ENCODE measurements at places on chromosomes 11 and 22.

DNA sequence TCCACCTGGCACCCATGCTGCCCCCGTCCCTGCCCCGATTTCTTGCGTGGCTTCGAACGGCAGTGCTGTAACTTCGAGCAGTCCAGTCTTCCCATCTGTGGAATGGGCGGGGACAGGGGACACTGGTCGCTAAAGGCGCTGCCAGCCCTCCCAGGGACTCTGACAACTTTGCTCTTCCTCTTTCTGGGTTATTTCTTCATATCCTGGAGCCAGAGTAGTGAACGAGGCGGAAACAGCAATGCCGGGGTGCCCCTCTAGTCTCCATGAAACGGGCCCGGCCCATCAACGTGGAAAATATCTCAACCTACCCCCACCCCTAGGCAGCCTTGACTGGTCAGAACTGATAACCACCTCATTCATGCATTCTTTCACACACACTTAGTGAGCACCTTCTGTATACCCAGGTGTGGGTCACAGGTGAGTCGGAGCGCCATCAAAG, 42.8 kb downstream of the TRIOBP start:
- no peak for DNase-seq

DNA sequence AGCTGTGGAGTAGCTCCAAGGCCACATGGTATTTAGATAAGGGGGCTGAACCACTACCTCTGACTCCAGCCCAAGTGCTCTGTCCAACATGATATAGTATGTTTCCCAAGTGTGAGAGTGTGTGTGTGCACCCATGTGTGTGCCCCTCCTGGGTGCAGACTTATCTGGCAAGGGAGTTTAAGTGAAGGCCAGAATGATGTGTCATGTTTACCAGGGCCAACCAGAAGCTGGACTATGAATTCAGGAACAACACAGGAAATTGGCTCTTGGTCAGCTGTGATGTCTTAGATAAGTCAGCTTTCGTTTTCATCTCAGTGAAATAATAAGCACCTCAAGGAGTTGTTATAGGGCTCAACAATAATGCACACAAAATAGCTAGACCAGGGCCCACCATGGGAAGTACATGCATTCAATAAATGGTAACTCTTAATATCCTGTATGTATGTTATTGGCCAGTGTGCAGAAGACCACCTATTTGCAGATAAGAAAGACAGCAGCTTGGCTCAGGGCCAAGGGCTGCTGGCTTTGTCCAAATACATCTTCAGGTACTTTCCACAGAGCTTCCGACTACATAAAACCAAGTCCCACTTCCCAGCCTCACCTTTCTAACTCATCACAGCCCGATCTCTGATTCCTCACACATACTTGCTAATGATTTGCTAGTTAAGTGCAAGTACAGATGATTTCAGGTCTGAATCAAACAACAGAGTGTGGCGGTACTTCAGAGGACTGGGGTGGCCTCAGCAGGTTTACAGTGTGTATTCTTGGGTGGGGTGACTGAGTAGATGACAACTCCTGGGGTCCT, 120.9 kb downstream of the ME3 start:
- no peak for DNase-seq

DNA sequence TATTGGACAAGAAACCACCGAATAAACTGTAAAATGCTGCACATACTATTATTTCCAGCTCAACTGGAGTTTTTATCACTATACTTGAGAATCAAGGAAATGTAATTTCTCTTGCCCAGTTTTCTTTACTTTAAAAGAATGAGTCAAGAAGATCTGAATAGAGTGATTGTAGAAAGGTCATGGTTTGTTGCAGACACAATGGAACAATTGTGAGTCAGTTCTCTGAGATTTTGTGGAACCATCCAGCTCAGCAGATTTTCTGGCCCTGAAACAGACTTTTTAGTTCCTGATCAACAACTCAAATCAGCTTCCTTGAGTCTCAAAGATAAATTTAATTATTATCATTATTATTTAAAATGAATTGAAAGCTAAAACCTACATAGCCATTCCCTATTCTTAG, 1.3 kb downstream of the TCN1 start:
- DNase-seq, result no peak

DNA sequence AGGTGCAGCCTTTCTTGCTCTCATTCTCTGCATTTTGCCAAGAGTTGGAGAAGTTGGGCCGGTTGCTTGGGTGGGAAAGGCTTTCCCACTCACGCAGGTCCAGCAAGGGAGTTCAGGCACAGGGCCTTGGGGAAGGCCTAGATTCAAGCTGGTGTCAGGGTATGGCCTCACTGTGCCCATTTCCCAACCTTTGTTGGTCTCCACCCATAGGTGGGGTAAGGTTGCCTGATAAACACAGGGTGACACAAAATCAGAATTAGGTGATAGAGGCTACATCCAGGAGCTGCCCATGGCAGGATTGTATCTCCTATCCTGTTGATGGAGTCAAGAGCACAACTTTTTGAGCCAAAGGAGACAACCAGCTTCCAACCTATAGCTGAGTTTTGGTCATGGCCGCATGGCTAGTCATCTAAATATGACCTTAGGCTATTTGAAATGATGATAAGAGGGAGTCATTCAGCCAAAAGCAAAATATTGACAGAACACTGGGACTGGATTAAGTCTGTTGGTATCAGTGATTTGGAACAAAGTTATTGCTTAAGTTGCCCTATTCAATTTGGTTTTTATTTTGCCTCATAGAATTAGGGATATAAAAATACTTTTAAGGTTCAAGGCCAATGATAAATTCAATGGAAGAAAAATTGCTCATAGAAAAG, 20.9 kb downstream of the CAT start:
- DNase-seq, result no peak

GRCh38 chr22:20946080-20946986, 20.7 kb upstream of the AIFM3 start:
- no peak for DNase-seq

DNA sequence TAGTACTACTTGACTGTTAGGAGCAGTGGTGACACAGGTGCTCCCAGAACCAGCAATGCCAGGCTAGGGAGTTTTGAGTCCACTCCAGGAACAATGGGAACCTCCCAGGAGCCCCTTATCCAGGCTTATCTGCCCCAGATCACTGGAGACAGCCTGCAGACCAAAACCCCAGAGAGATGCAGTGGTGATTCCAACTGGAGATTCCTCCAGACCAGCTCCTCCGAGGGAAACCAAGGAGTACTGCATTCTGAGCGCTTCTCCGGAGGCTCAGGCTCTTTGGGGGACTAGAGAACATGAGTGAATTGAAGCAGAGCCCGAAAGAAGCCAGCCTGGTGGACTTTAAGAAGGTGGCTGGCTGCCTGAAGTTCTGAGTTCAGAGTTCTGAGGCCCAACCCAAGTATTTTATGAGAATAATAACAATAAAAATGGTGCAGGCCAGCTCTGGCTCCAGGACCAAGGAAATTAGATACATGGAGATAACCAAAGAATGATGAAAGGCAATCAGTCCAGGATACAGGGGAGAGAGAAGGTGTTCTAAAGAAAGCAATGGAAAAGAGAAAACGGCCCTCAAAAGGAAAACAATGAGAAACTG, 1.3 kb upstream of the TMEM25 start:
- DNase-seq, result no peak

GRCh38 chr11:70135625-70136059, 57.5 kb downstream of the ANO1 start:
- no peak for DNase-seq

DNA sequence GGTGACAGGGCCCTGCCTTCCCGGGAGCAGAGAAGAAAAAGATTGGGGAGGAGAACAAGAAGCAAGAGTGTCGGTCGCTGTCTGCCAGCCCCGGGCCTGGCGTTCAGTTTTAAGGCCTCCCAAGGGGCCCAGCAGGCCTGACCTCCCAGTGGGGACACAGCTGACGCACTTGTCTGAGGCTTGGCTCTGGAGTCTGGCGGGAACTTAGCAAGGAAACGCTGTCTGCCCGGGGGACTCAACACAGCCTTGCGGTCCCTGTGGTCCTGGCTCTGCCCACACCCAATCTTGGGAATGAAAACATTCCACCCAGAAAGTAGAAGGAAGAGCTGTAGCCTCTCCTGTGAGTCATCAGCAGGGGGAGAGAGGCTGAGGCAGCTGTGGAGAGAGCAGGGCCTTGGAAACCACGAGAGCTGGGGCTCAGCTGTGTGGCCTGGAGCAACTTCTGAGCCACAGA, 54.4 kb downstream of the TRAF6 start:
- DNase-seq, result no peak

Measured in stimulated activated naive CD8-positive, alpha-beta T cell treated with anti-CD3 and anti-CD28 coated beads, Interleukin-15, amount 100 ng/mL, for 72 hours (primary cell).